ENCODE measurements at places on chromosomes 7 and 10. TPM values are rescaled to one million over a fixed set of nuclear protein-coding genes. Genes with fewer than 3 reads are reported as not detected.

Gene LBX1
- not detected for total RNA-seq

- H3K4me1 ChIP-seq, result no peaks in the 10 kb centered on the region
- H3K27ac ChIP-seq, result no peak overlapping the region
- no peak overlapping the region for H3K4me3 ChIP-seq
- H3K36me3 ChIP-seq, result no peaks in the 10 kb centered on the region
- no peaks in the 10 kb centered on the region for H3K27me3 ChIP-seq
Measured at GRCh38 chr10:33388382-33388781, 53.9 kb upstream of the NRP1 start.

DNA sequence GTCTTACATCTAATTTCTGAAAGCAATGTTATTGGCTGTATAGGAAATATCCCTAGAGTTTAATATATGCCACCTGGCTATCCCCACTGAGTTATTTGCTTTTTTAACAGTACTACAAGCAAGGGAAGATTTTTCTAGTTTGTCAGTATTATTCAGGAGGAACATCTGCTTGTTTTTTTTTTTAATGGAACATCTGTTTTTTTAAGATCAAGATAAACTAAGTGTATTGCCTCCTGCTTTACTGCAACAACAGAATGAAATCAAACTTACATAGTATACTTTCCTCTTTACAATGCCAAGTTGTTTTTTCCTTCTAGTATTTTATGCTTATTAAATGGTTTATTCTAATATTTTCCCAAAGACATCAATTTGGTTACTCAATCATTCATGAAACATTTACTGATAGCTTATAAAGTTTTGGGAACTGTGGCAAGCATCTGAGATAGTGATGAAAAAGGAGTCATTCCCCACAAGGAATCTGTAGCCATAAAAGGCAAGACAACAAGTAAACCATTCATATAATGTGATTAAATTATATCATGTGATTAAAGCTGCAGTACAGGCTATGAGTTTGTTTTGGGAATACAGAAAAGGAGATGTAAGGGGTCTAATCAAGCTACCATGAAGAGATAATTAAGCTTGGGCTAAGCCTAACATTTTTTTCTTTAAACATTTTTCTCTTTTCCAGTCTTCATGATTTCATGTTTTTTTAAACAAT, 17.4 kb downstream of the MTPN start:
- DNase-seq, result no peak
- no peak overlapping the region for H3K27ac ChIP-seq
- no peak overlapping the region for H3K4me3 ChIP-seq
- H3K27me3 ChIP-seq, result no peaks in the 10 kb centered on the region

- H3K27ac ChIP-seq, result no peak overlapping the region
- H3K4me1 ChIP-seq, result no peaks in the 10 kb centered on the region
- DNase-seq, result no peak
Measured at GRCh38 chr10:111082102-111082975, 5.5 kb downstream of the ADRA2A start.

GRCh38 chr10:88841316-88842111, 10.1 kb downstream of the ANKRD22 start:
- no peak for DNase-seq
- H3K36me3 ChIP-seq, result no peaks in the 10 kb centered on the region
- no peaks in the 10 kb centered on the region for H3K4me1 ChIP-seq
- H3K4me3 ChIP-seq, result no peak overlapping the region
- no peak overlapping the region for H3K27ac ChIP-seq
- no peaks in the 10 kb centered on the region for H3K27me3 ChIP-seq

GRCh38 chr7:8582728-8583127, 149.3 kb downstream of the NXPH1 start:
- H3K27me3 ChIP-seq, result no peaks in the 10 kb centered on the region
- no peak for DNase-seq
- no peaks in the 10 kb centered on the region for H3K36me3 ChIP-seq

All from prostate gland (tissue), 2 donors.